ENCODE measurements at places on chromosomes 6 and 20.

DNA sequence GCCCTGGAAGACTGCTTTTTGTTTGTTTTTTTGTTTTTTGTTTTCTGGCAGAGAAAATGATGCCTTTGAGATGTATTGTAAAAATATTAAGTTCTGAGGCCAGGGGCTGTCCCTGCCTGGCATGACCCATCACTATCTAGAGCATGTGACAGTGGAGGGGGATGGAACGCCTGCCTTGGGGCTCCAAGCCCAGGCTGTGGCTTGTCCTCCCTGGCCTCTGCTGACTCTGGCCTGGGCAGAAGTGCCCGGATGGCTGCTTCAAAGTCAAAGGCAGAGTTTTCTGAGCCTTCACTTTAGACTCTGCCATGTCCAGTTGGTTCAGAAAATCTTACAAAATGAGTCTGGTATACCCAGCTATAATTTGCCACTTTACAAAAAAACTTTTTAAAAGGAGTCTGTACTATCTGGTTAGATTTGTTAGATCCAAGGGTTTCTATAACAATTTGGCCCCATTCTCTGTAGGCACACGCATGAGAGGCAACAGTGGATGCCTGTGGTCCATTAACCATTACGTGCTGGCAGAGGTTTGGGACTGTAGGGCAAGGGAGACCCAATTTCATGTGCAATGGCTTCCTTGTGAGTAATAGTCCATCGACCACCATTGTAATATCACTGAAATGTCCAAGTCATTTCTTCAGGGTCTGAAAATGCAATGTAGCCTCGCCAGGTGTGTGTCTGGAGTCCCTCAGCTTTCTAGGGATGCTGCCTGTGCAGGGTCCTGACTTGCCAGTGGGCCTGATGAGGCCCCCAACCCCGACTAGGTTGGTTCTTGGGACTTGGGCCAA lies 8.3 kb downstream of the PPP1R3G start:
- no peak for DNase-seq

- no peak for DNase-seq
Measured at GRCh38 chr6:139905404-139906052, 531.1 kb upstream of the CITED2 start.

DNA sequence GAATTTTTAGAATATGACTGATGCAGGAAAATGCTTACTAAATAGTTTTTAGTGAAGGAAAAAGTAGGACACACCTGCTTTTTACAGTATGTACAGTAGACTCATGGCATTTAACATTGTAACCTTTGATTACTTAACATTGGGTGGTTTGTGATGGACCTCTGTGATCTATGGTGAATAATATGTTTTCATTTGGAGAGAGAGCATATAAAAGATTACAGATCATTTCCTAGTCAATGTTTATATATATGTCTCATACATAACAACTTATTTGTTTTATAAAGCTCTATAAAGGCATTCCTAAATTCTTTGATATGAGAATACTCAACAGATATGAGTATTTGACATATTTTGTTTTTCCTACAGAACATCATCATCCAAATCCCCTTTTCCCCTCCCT lies 129.3 kb upstream of the PDE7B start:
- DNase-seq, result no peak

GRCh38 chr6:135904666-135905065 lies 53.2 kb downstream of the PDE7B start:
- no peak for DNase-seq

GRCh38 chr6:24251339-24251738 lies 106.5 kb downstream of the DCDC2 start:
- no peak for DNase-seq

GRCh38 chr6:11221623-11222384 lies 10.7 kb downstream of the NEDD9 start:
- DNase-seq, result no peak

- DNase-seq, result no peak
Measured at GRCh38 chr6:79712616-79713135, 81.5 kb downstream of the SH3BGRL2 start.

- no peak for DNase-seq
Measured at GRCh38 chr6:37583261-37583660, 83.6 kb upstream of the CCDC167 start.

- no peak for DNase-seq
Measured at GRCh38 chr6:148455674-148456558, 113.3 kb downstream of the SASH1 start.

- DNase-seq, result no peak
Measured at GRCh38 chr6:15875797-15876196, 213.0 kb upstream of the DTNBP1 start.

DNA sequence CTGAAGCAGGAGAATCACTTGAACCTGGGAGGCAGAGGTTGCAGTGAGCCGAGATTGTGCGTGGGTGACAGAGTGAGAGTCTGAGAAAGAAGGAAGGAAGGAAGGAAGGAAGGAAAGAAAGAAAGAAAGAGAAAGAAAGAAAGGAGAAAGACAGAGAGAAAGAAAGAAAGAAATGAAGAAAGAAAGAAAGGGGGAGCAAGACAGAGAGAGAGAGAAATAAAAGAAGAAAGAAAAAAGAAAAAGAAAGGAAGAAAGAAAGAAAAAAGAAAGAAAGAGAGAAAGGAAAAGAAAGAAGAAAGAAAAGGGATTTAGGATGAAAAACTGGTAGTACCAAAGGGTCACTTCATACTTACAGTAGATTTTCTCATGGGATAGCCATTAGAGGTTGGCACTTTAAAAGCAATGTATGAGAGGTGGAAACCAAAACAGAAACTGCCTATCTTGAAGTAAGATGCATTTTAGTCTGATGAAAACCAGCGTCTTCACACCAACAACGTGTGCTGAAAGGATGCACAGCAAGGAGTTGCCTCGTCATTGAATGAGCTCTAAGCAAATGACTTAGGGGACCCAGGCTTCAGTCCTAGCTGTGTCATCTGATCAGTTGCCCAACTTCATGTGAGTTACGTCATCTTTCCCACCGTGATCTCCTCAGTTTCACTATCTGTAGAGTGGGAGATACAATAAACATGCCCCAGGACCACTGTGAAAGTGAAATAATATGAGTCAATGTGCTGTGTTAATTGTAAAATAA lies 133.9 kb upstream of the NEDD9 start:
- DNase-seq, result no peak

DNA sequence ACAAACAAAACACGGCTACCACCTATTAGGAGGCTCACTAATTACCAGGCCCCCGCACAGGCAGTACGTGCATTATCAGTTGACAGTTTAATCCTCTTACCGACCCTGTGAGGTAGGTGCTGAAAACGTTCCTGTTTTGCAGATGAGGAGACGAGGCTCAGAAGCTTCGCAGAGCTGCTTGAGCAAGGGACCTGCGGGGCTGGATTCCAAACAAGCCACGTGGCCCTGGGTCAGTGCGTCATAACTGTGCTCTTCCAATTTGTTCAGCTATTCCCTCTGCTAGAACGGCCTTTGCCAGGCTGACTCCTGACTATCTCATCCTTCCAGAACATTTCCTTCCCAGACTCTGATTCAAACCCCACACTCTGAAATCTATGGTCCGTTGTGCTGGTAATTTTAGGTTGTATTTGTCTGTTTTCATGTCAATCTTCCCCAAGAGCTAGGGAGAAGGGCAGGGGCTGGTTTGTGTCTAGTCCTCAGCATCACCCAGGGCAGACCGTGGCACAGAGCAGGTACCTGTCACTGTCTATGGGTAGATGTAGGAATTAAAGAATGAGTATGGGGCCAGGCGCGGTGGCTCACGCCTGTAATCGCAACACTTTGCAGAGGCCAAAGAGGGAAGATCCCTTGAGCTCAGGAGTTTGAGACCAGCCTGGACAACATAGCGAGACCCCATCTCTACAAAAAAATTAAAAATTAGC lies 28.8 kb upstream of the TLDC2 start:
- DNase-seq, result no peak

DNA sequence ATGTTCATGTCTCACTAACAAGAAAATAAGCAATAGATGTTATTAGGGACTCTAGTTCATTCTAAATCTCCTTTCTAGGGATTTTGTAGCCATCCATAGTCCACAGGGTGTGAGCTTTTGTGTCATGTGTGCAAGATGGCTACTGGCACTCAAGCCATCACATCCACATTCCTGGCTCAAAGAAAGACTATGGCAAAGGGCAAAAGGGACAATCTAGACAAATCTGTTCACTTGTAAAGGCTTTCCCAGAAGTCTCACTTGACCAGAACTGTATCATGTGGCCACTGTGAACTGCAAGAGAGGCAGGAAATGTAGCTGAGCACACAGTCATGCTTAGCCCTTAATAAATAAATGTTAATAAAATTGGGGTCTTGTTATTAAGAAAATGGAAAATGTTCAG lies 212.6 kb upstream of the EXOC2 start:
- no peak for DNase-seq

- no peak for DNase-seq
Measured at GRCh38 chr20:9668381-9668780, 154.0 kb downstream of the LAMP5 start.

DNA sequence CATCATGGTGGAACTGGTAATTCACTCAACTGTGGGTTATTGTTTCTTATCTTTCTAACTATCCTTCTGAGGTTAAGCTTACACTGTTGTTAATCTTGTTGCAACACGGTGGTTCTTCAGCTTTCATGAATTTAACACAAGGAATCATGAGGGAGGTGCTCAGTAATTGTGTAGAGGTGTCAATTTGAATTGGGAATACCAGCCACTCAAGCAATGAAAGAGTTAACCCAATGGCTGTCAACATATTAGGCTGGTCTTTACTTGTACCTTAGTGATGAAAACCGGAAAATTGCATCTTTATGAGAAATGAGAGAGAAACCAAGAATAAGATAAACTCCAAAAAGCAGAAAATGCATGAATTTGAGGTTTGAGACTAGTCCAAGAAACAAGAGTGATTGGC lies 95.7 kb downstream of the HS3ST5 start:
- DNase-seq, result no peak

GRCh38 chr6:14596410-14596809 lies 478.8 kb downstream of the CD83 start:
- no peak for DNase-seq

DNA sequence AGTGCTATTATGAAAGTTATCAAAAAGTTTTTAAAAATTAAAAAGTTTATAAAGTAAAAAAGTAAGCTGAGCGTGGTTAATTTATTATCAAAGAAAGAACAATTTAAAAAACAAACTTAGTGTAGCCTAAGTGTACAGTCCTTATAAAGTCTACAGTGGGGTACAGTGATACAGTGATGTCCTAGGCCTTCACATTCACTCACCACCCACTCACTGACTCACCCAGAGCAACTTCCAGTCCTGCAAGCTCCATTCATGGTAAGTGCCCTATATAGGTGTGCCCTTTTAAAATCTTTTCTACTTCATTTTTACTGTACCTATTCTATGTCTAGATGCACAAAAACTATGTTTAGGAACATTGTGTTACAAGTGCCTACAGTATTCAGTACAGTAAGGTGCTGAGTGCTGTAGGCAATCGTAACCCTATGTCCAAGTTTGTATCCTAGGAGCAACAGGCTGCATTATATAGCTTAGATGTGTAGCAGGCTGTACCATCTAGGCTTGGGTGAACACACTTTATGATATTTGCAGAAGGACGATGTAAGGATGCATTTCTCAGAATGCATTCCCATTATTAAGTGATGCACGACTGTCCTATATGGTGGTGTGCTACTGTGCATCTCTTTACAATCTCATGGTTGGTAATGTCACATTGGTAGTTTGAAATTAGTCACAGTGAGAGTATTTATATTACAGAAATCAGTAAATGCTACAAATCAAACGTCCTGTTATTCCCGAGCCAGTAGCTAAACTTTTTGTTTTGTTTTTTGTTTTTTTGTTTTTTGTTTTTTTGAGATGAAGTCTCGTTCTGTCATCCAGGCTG lies 158.3 kb downstream of the GMPR start:
- no peak for DNase-seq

GRCh38 chr6:79604583-79605037 lies 26.5 kb upstream of the SH3BGRL2 start:
- no peak for DNase-seq

DNA sequence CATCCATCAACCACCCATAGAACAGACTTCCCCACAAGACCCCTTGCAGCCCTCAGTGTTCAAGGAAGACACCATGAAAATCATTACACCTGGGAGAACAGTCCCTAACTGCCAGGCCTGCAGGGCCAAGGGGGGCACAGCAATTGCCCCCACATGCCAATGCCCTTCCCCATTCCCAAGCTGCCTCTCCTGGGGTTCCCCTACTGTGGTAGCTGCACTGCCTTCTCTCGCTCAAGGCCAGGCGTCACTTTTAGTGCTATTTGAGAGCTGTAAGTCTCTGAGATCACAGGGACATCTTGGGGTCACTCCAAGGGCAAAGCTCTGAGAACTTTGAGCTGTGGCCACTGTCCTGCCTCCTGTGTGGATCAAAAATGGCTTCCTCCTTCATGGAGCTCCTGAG lies 6.0 kb upstream of the ACSS1 start:
- DNase-seq, result no peak

GRCh38 chr20:9616833-9617461 lies 102.6 kb downstream of the LAMP5 start:
- peak; percentile 58 for DNase-seq

GRCh38 chr20:24095303-24095702 lies 106.7 kb upstream of the GGTLC1 start:
- DNase-seq, result no peak

GRCh38 chr6:106156863-106157262 lies 70.7 kb downstream of the PRDM1 start:
- DNase-seq, result no peak

- no peak for DNase-seq
Measured at GRCh38 chr20:3691897-3692296, 10.1 kb upstream of the ADAM33 start.

DNA sequence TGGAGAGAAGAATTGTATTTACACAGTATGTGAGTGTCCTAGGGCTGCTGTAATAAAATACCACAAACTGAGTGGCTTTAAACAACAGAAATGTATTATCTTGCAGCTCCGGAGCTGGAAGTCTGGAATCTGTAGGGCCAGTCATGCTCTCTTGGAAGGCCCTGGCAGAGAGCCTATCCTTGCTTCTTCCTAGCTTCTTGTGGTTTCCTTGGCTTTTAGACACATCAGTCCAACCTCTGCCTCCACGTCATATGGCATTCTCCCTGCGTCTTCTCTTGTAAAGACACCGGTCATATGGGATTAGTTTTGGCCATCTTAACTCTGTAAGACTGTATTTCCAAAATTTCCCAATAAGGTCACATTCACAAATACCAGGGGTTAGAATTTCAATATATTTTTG lies 10.8 kb downstream of the FNDC1 start:
- no peak for DNase-seq

GRCh38 chr6:10201606-10202510 lies 213.0 kb downstream of the TFAP2A start:
- no peak for DNase-seq
